ENCODE measurements at places on chromosomes 4 and X.

DNA sequence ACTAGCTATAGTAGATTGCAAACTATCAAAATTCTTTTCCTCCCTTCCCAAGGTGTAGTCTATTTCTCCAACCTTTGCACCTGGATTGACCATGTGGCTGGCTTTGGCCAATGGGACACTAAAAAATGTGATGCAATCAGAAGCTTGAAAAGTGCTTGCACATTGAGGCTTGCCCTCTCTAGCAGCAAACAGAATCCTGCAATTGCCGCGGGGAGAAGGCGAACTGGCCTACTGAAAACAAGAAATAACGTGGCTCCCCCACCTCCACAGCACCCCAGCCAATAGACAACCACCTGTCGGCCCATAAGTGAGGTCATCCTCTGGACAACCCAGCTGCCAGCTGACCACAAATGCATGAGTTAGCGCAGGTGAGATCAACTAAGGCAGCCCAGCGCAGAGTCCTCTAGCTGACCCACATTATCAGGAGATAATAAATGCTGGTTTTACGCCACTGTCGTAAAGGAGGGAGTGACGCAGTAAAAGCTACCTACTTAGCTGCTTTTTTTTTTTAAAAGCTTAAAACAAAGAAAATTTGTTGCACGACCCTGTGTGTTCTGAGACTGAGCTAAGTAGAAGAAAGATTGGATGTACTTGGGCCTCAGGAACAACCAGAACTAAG lies 95.2 kb downstream of the GK start:
- no peak for DNase-seq

- DNase-seq = no peak
Observed at GRCh38 chr4:147174591-147174990, 228.9 kb upstream of the TTC29 start.

- DNase-seq = no peak
Observed at GRCh38 chr4:172736046-172736445, 432.6 kb upstream of the GALNT7 start.

GRCh38 chr4:80202190-80202711 lies 4.9 kb downstream of the PRDM8 start:
- peak; percentile 69 for DNase-seq

DNA sequence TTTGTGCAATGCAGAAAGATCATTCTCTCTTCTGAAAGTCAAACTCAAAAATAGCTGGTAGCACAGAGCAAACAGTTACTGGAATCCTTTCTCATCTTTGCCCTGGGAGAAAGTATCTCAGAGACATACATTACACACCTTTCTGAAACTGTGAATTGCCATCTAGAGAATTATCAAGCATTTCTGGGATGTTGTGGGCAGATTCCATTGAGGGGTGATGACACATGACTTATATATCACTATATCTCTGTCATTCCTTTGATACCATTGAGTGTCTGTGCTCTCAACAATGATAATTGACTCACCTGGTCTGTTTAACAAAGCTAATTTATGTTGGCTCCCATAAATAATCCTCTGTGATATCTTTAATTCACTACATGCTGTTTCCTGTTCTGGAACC lies 13.0 kb downstream of the SLIT2 start:
- DNase-seq = no peak

- DNase-seq = no peak
Observed at GRCh38 chr4:57214654-57215411, 104.6 kb upstream of the IGFBP7 start.

DNA sequence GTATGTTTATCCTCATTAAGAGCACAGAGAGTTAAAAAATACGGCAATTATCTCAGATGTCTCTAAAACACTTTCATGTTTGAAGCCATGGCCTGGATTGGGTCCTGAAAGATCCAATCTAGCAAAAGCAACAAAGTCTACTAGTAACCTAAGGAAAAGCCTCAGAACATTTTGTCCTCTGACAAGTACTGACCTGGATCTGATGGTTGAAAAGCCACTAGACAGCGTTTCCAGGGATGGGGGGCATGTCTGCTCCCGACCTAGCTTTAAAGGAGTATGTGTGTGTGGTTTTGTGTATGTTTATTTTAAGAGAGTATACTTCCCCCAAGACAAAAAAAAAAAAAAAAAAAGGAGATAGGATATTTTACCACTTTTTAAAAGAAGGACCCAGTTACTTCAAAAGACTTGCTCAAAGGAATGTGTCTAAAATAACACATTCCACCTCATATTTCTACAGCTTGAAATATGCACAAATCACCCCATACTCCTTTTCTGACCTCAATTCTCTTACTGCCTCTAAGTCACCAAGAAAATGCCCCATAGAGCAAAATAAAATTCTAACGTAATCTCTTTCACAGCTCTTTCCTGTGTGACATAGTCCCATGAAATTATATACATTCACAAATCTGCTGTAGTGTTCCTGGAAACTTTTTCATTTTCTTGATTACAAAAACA lies 189.0 kb upstream of the TTC29 start:
- DNase-seq = no peak

DNA sequence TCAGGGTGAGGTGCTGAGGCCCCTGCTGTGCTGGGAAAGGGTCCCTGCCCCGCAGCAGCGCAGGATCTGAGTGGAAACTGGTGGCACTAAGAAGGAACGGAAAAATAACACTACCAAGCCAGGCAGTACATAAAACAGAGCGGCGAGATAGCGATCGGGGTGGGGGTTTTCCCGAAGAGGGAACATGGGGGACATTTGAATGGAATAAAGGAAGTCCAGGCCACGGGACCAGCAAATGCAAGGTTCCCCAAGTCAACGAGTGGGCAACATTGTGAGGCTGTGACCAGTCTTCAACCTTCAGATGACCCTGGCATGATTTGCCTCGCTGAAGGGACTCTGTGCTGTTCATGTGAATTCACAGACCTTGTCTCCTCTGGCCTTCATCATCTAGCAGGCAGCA lies 13.7 kb downstream of the MSX1 start:
- no peak for DNase-seq

GRCh38 chrX:39957816-39958566 lies 139.8 kb downstream of the BCOR start:
- DNase-seq = no peak

DNA sequence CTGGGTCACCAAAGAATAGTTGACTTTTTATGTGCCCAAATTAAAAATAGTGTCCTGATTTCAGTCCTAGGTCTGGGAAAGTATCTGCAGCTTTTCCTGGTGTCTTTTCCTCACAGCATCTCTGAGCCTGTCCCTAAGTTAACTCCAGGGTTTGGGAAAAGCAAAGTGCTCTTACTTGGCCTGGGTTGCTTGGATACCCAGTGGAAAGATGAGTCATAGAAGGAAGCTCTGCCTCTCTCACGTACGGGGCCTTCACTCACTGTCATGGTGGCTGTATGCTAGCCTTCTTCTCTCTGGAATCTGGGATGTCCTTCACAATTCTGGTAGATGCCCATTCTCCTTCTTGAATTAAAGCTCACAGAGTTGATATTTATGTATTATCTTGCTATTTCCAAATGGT lies 607.3 kb downstream of the ANKRD50 start:
- DNase-seq = no peak

DNA sequence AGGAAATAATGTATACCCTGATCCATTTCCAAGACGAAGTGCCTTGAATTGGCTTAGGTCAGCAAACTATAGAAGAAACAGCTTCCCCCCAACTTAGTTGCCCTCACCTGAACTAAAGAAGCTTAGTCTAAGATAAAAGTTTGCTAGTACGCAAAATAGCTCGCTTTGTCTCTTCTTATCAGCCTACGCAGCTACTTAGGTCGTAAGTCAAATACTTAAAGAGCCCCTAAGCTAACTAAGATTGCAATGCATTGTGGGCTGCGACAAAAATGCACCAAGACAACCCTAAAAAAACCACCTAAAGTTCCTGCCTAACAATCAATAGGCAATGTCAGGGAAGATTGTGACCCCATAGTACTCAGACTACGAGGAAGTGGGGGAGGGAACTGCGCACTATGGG lies 12.8 kb downstream of the CLNK start:
- no peak for DNase-seq

GRCh38 chrX:131630534-131630933 lies 86.7 kb downstream of the OR13H1 start:
- DNase-seq = no peak

DNA sequence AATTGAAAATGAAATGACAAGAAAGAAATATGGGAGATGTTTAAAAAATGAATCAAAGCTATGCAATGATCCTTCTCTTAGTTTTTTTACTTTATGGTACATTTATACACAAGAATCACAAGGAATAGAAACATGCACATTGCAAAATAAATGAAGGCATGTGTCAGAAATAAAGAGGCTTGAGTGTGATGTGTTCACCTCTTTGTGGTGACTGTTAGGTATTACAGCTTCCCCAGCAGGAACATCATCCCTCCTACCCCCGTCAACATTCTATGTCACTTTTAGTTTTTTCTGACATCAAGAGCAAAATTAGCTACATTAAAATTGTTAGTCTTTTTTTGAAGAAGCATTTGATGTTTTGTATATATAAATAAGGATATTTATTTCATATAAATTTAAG lies 214.8 kb downstream of the SLC4A4 start:
- no peak for DNase-seq

DNA sequence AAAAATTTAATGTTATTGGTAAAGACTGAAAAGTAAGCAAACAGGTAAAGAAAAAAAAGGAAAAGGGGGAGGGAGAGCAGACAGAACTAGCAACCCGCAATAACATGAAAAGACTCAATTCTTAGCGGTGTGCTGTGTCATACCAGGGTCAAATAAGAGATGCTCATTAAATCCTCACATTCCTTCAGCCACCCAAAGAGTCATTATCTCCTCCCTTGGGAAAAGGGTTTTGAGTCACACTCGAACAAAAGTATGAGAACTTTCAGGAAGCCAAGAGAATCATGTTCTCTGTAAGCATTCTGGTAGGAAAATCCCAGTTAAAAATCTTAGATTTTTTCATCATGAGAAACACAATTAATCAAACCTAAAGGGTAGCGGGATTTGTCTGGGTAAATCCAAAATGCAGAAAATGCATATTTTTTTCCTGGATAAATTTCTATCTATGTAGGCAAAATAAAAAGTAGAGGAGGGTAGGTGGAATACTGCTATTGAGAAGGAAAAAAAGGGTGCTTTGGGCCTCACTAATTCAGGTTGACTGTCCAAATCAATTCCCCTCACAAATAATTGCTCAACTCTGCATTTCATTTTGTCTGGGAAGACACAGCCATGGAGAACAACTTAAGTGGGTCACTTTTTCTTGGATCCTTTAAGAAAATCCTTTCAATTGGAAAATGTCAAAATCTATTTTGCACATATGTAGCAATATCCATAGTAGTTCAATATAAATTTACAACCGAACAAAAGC lies 23.2 kb downstream of the TNIP3 start:
- DNase-seq = no peak

DNA sequence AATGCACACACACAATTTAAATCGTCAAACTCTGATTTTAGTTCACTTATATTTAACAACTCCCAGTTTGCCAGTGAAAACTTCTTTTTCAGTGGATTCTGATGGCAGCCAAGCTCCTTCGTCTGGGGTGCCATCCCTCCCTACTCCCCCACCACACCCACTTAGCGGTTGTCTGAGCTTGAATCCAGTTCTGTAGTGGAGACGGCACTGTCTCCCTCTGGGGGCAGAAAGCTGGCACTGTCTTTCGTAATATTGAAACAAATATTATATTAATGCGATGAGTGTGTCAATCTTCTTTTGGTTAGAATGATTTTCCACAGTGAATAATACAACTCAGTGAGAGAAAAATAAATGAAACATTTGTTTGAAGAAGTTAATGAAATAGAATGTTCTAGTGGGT lies 5.4 kb downstream of the MEPE start:
- no peak for DNase-seq
